ENCODE measurements at places on chromosomes 5 and 9. TPM values are rescaled to one million over a fixed set of nuclear protein-coding genes. Genes with fewer than 3 reads are reported as not detected.

DNA sequence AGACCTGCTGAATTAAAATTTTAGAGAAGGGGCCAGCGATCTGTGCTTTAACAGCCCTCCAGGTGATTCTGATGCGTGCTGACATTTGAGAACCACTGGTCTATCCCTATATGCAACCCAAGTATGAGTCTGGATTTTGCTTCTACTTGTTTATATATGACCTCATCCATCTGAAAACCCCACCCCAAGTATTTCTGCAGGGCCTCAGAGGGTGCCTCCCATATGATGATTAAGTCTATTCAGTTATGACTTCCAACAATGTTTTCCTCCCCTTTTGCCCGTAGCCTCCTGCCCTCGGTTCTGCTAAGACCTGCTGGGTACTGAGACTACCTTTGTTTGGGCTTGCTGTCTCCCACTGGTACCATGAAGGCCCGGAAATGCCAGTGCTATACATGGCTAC lies 376.0 kb upstream of the SMARCA2 start:
- no peak for DNase-seq

DNA sequence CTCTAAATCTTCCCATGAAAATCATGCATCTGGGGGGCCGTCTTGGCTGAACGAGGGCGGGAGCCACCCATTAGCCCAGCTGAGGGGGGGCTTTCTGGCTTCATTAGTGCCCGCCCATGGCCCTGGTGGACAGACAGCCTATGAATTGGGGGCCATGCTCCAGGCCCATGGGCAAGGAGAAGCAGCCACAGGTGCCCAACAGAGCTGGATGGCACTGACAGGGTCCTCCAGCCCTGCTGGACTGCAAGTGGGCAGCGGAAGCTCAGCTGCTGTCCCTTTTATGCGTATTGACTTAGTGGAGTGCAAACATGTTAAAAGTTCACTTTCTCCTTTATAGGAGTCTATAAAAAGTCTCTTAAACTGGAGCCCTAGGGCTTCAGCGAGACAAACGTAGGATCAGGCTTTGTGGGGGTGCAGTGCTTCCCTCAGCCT lies 75.3 kb downstream of the MACROH2A1 start:
- DNase-seq: no peak

DNA sequence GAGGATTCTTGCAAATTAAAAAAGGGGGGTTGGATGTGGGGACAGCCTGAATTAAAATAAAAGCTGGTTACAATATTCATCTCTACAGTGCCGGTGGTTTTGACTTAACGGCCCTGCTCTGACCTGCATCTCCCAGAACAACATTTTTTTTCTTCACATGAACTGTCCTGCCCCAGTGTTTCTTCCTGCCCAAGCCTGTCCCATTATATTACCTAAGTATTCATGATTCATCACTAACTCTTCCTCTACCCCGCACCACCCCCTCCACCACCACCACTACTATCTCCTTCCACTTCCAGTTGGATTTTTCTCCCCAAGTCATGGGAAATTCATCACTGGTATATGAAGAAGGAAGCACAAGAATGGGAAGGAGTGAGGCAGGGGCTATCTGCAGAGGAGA lies 90.1 kb downstream of the ZFAND5 start:
- DNase-seq: no peak

DNA sequence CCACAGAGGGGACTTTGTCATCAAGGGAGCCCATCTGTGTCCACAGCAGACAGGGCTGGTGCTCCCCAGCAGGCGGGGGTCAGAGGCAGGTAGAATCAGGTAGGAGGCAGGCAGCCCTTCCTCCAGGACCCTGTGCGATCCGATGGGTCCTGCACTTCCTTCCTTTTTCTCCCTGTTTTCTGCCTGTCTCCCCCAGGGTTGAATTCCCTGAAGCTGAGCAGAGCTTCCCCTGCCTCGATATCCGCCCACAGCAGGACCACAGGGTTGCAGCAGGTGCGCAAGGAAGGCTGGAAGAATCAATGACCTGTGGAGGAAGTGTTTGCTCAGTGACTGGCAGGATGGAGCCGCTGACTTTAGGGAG lies 69.2 kb downstream of the MRPL36 start:
- DNase-seq: peak; percentile 12

DNA sequence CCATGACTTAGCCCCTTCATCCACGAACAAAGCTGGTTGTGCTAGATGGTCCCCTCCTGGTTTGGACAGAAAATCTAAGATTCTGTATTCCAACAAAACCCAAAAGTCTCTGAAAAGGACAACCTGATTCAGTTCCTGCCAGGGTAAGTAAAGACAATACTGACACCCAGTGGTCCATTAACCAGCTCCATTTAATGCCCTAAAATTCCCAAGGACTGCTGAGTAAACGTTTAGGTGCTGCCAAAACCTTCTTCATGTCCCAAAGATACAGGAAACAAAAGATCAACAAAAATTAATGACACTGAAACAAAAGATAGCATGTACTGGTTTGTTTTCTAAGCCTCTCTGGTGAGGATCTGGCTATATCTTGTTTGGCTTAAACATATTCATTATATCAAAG lies 25.3 kb upstream of the PPP1R2B start:
- DNase-seq: peak; percentile 45

GRCh38 chr5:30832519-30832918 lies 361.0 kb upstream of the CDH6 start:
- no peak for DNase-seq

DNA sequence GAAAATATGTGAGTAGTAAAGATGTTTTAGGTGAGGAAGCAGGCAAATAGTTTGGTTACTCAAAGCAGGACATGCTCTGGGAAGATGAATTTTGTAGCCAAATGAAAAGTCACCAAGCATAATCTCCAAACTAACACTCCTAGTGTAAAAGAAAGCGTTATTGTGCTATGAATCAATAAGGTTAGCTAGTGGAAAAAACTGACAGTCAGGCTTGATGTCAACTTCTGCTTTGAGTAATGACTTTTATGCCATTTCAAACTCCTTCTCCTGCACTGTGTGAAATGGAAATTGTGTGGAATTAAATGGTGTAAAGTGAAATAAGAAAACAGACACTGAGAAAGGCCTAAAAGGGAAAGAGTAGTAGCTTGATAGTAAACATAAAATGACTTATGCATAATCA lies 637.2 kb upstream of the DMAC1 start:
- no peak for DNase-seq

DNA sequence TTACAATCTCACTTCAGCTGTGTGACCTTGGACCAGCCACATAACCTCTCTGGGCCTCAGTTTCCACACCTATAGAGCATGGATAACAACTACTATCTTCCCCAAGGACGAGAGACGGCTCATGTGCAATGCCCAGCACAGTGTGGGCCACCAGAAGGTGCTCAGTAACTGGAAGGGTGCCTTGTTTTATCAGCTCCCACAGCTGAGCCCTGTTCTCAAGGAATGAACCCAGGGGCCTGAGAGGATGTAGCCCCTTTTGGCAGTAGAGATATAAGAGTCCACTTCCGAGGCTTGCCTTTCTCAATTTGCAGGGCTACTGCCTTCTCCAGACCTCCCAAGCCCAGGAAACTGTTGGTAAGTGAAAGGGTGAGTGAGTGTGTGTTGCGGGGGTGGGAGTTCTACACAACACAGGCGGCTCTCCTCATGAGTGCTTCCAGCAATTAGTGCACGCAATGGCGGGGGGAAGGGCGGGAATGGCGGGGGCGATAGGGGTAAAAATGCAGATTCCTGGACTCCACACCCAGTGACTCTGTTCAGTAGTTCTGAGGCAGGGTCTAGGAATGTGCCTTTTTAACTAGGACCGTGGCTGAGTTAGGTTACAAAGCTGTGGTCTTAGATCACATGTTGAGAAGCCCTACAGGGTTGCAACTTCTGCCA lies 185.1 kb downstream of the FSTL4 start:
- no peak for DNase-seq

GRCh38 chr5:96961053-96961452 lies 25.2 kb downstream of the LNPEP start:
- DNase-seq: no peak

- DNase-seq: no peak
Observed at GRCh38 chr5:172370648-172371545, 83.4 kb downstream of the SH3PXD2B start.

HEMGN gene
- not detected for total RNA-seq

PCSK5 gene
- total RNA-seq: 6.3 TPM

TMEM174 gene
- total RNA-seq: not detected

All from H9 (cell line).